ENCODE measurements at places on chromosomes 2 and 18.
A peak's percentile ranks its signal among the peaks of the same experiment; 100 is the strongest.

- DNase-seq: no peak
Measured at GRCh38 chr2:2699121-2699505, 368.0 kb upstream of the MYT1L start.

DNA sequence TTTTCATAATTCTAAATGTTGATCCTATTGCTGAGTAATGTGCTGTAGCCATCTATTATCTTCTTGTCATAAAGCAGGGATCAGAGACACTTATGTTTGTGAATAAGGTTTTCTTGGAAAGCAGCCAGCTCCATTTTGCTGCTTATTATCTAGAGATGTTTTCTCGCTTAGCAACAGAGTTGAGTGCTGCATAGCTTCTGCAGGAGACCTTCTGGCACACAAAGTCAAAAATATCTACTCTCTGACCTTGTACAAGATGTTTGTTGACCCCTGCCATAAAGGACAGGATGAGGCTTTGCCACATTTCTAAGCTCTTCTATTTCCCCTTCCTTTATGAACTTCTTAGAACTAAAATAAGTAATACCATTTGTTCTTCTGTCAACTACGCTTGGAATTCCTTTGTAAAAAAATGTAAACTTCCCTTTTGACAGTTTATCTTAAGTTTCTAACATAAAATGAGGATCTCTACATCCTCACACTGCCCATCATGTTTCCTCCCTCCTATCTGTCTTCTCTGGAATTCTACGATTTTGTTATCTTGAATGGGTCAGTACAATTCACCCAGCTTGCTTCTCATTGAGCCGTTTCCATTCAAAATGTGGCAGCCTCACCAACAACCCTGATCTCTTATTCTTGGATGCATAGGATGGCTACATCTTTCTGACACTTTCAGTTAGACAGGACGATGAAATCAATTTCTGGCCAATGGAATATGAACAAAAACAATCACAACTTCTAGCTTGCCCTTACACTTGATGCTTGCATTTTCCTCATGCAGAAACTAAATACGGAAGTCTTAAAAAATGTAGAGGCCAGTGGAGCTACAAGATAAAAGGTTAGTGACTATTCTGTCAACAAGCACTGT, 1377.0 kb downstream of the SUCLG1 start:
- no peak for DNase-seq

- no peak for DNase-seq
Measured at GRCh38 chr2:86831537-86831936, 30.1 kb downstream of the CD8B start.

DNA sequence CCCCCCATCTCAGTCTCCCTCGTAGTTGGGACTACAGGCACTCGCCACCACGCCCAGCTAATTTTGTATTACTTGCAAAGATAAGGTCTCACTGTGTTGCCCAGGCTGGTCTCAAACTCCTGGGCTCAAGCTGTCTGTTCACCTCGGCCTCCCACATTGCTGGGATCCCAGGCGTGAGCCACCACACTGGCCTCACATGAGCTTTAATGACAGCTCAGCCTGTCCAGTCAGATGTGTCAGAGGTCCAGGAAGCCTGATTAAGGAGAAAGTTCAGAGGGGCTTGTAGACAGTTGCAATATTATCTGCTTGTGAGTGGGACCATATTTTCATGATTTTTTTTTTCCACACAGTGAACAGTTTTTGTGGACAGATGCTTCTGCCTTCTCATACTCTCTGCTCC, 82.0 kb downstream of the LIMS1 start:
- no peak for DNase-seq

- no peak for DNase-seq
Measured at GRCh38 chr2:85644909-85645308, 23.1 kb downstream of the SFTPB start.

GRCh38 chr18:4586731-4587130, 131.6 kb upstream of the DLGAP1 start:
- DNase-seq: no peak

DNA sequence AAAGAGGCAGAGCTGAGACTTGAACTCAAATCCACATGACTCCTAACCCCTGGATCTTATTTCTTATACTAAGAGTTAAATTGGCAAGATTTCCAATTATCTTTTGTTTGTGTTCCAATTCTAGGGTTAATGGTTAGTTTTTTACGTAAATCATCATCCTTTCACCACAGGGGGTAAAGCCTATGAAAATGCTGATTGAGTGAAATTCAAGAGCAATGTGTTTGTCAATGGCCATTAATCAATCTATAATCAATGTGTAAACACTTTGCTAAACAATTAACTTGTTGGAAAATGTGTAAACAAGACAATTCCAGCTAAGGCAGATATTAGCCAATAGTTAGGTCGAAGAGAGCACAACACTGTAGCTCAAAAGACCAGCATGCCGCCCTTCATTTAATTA, 376.5 kb upstream of the ACVR2A start:
- DNase-seq: no peak

- no peak for DNase-seq
Measured at GRCh38 chr2:212538305-212539071, at the start of gene ERBB4. TSS of gene ERBB4 (minus strand) at chr2:212538802. CDS start at chr2:212538530, 272 bp downstream.

DNA sequence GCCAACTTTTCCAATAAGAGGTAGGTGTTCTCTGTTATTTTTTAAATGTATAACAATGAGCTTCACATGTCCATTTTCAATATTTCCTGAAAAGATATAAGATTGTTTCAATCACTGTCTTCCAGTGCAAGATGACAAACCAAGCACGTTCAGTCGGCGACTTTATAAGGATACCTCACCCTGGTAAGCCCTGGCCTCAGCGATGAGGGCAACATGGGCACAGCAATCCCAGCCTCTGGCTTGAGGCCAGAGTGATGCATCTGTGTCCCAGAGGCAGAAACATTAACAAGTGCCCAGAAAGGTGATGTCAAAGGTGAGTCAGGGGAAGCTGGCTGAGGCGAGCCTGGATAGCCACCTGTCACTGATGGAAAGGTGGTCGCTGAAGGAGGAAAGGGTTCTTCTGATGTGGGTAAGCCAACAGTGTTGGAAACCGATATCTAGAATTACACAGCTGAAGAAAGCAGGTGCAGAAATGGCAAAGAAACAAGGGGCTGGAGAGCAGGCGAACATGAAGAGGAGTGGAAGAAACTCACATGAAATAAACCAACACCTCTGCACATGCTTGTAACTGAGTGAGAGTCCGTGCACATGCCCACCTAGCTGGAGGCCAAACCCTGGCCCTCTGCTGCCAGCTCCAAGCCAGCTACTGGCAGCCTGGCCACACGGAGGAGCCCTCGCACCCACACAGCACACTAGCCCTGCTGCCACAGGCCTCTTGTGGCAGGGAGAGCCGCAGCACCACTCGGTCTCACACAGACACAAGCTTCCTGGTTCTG, 65.5 kb downstream of the FBXO15 start:
- DNase-seq: peak; percentile 60

DNA sequence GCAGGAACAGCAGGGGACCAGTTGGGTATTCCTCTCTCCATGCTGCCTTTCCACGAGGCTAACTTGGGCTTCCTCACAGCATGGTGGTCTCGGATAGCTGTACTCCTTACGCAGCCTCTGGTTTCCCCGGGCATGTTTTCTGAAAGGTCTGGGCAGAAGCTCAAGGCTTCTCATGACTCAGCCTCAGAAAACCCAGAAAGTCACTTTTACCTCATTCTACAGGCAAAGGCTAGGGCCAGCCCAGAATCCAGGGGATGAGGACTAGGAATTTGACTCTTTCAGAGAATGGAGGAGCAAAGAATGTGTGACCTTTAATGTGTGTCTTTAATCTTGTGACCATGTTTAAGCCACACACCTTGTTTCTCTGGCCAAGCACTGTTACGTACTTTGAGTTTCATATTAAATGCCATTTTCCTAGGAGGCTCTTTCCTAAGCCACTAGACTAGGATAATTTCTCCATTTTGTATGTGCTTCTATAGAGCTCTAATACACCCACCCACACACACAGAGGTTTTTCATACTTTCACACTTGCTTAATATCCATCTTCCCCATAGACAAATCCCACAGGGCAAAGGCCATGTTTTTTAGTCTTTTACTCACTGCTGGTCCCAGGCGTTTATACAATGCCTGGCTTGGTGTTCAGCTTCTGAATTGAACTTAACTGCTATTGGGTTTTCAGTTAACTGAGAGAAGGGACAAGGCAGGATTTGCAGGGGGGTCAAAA, 77.3 kb downstream of the LONRF2 start:
- DNase-seq: no peak

DNA sequence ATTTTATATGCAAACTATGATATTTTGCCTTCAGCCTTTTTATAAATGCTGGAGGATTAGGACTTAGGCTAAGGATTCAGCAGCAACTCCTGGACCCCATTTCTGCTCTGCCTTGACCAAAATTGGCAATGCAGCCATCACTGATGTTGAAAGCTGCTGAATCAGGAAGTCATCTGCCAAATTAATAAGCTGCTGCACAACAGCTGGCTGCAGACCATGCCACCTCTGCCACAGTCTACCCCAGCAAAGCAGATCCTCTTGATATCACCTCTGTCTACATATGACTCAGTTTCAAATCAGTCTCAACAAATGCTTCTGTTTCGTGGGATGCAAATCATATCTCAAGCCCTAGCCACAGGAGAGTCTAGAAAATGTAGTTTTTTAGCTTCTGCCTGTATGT, 7.1 kb upstream of the SOS1 start:
- no peak for DNase-seq

DNA sequence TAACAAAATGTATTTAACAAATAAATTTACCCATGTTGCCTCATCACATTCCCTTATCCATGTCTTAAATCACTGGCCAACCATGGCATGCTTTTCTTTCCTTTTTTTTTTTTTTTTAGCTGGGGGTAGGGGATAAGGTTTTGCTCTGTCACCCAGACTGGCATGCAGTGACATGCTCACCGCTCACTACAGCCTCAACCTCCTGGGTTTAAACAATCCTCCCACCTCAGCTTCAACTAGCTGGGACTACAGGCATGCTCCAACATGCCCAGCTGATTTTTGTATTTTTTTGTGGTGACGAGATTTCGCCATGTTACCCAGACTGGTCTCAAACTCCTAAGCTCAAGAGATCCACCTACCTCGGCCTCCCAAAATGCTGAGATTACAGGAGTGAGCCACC, 266.4 kb downstream of the THSD7B start:
- no peak for DNase-seq

GRCh38 chr2:48414640-48414979, 115.3 kb upstream of the STON1 start:
- DNase-seq: no peak

DNA sequence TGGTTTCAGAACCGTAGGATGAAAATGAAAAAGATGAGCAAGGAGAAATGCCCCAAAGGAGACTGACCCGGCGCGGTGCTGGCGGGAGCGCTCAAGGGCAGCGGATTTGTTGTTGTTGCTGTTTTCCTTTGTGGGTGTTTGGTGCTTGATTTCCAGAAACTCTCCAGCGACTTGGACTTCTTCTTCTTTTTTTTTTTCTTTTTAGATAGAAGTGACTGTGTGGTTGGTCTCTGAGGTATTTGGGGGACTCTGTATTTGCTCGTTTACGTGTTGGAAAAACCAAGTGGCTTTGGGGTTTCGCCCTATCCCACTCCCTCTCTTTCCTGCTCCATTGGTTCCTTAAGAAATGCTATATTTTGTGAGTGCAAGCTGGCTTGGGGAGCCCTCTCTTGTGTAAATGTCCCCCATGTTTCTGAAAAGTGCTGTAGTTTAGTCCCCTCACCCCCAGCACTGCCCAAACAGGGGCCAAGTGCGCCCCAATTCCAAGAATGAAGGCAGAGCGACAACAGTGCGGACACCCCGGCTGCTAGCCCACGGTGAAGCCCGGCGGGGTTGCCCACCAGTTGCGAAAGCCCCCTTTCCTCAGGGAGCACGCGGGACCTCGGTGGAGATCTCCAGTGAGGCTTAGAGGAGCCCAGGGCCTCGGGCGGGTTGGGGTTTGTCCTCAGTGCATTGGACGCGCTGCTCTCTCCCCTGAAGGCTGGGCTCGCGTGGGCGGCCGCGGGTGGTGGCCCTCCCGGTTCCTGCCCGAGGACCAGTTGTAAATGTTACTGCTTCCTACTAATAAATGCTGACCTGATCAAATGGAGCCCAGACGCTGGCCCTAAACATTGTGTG, 1.8 kb downstream of the HOXD9 start:
- DNase-seq: no peak

DNA sequence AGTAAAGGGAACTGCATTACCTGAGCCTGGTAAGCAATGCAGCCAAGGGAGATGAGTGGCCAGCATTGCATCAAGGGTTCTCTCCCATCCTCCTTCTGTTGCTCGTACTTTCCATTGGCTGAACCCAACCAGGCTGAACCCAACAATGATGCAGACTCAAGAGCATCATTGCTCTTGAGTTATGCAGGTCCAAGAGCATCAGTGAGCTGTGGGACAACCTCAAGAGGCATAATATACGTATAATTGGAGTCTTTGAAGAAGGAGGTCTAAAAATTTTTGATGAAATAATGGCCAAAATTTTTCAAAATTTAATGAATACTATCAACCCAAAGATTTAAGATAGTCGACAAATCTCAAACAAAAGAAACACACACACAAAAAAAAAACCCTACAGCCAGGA, 213.0 kb downstream of the RNF152 start:
- no peak for DNase-seq

GRCh38 chr2:96951125-96951654, 35.2 kb downstream of the FAM178B start:
- DNase-seq: peak; percentile 48

- no peak for DNase-seq
Measured at GRCh38 chr18:22094358-22094734, 75.0 kb upstream of the GATA6 start.

GRCh38 chr2:23617167-23617810, 232.3 kb downstream of the KLHL29 start:
- no peak for DNase-seq

DNA sequence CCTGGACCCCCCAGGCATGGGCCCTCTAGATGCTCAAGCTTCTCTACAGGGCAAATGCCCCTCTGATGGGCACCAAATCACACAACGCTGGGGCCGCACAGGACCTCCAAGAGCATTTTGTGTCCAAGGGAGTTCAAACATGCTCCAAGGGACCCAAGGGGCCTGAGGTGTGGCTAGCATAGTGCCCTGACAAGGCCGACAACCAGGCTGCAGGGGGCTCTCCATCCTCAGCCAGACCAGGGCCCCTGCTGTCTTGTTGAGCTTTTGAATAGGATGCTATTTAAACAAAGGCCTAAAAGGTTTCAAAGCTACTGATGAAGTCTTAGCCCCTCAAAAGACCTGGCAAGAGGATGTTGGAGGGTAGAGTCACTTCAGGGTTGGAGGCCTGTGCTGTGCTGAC, 33.1 kb downstream of the EN1 start:
- no peak for DNase-seq

DNA sequence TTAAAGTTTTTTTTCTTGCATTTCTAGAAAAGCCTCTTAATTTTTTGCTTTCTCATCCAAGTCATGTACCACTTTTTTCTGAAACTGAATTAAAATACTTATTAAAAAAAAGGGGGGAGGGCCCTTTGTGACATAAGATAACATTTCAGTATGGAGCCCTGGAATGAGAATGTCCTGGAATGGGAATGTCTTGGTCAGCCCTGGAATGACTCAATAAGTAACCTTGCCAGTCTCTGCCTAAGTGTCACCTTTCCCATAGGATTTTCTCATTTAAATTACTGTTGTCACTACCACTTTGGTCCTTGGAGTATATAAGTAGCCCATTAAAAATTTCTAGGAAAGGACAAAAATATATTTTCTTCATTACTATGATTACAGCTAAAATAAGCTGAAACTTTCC, 4.7 kb downstream of the UBXN2A start:
- no peak for DNase-seq
